ENCODE measurements at places on chromosomes 1 and 21.

DNA sequence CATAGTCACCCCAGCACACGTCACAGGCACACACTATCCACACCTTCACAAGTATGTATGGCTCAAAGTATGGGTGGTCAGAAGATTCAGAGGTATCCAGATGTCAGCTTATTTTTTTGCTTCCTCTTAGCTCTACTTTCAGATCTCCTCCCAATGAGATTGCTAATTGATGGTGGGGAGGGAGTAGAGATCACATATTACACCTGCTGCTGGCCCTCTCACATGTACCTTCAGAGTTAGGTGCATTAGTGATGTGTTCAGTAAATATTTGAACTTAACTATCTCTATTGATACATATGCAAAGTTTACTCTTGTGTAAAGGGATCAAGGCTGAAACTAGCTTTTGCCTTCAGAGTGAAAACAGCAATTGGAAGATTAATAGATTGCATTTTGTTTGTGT, 262.6 kb downstream of the PCP4 start:
- no peak for DNase-seq

- no peak for DNase-seq
Measured at GRCh38 chr1:50105433-50105832, 3.3 kb upstream of the ELAVL4 start.

GRCh38 chr1:167849666-167850065, 64.3 kb downstream of the ADCY10 start:
- DNase-seq: no peak

DNA sequence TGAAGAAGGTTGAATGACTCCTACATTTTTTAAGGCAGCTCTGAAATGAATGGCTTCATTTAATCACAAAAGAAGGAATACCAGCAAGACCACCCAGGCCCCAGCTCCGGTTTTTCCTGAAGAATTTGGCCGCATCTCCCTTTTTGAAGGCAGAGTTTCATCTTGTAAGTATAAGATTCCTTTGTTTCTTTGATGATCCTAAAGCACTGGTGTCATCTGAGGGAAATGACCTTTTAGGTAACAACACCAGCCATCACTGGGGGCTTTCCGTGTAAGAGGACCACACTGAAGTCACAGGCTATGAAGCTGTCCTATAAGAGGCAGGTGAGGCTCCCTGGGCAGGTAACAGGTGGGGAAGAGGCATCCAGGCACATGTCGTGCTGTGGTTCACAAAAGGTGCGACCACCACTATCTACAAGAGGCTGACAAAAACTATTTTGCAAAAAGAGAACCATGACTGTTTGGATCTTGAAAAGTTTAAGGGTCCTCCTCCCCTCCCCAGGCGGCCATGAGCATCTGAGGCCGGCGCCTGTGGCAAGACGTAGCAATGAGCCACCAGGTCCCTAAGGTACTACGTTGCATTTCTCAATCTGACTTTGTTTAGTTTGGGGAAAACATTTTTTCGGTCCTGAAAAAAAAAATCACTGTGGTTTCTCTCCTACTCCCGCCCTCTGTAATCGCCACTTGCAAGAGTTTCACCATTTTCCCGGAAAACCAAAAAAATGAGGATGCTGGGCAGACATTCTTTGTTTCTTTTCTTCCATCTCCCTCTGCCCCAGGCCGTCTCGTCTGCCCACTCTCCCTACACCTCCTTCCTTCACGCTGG, 46.3 kb upstream of the IRF2BP2 start:
- no peak for DNase-seq

Measured in liver (tissue), 10 donors.